ENCODE measurements at places on chromosomes 7 and 10.
A peak's percentile ranks its signal among the peaks of the same experiment; 100 is the strongest.

DNA sequence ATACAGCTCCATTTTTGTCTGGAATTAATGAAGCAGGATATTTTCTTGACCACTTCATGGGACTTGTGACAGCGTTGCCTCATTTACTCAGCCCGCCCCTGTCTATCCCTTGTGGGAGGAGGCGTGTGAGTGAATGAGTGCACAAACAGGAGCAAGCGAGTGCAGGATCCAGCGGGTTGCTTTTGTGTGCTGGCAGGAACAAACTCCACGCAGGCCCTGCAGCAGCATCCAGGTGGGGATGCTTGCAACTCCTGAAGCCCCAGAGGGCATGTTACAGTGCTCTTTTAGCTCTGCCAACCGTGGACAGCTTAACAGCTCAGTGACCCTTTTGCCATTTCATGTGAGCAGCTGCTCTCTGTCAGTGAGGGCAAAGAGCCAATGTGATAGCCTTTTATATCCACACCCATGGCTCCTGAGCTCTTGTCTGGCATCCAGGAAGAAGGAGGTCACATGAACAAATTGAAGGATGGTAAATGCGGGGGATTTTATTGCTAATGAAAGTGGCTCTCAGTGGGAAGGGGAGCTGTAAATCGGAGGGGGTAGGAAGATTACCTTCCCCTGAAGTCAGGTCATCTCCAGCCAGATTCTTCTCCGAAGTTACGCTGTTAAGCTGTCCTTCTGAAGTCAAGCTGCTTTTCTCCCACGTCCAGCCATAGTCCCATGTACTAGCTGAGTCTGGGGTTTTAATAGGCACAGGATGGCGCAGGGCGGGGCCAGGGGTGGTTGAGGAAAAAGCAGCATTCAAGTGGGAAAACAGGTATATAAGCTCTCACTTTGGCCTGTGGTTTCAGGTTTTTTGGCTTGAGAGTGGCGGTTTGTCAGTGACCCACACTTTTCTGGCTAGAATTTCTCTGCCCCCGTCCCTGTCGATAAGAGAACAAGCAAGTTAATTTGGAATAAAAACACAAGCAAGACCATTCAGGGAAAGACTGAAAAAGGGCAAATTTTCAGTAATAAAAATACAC, 714.7 kb upstream of the MBL2 start:
- no peak for DNase-seq

- DNase-seq: no peak
Observed at GRCh38 chr10:47379901-47380300, 4.2 kb downstream of the ZNF488 start.

- DNase-seq: no peak
Observed at GRCh38 chr10:69835233-69835632, 33.5 kb downstream of the COL13A1 start.

GRCh38 chr10:3167611-3168330, 4.8 kb downstream of the PITRM1 start:
- DNase-seq: no peak

GRCh38 chr10:78529262-78529661, 495.6 kb downstream of the RPS24 start:
- no peak for DNase-seq

GRCh38 chr10:92830478-92831389, 17.6 kb upstream of the EXOC6 start:
- DNase-seq: no peak

- no peak for DNase-seq
Observed at GRCh38 chr10:107814865-107815487, 650.5 kb upstream of the SORCS1 start.

DNA sequence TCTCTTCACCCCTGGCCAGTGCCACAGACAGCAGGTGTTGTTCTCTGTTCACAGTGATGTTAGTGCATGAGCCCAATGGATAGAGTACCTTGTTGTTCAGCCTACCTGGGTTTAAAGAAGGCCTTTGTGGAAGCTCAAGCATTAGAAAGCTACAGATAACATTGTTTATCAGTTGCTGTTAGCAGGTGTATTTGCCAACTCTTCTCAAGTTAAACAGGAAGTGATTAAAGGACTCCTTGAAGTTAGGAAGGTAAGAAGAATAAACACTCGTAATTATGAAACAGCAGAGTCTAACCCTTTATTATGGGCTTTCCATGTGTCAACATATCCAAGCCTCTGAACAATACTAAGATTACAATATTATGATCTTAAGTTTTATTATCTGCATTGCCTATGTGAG, 25.9 kb downstream of the RGR start:
- DNase-seq: no peak

- no peak for DNase-seq
Observed at GRCh38 chr7:72336382-72336631, 75.8 kb downstream of the CALN1 start.

- DNase-seq: no peak
Observed at GRCh38 chr7:33388332-33388731, 259.0 kb downstream of the BBS9 start.

GRCh38 chr7:131197920-131198615, 129.6 kb upstream of the MKLN1 start:
- no peak for DNase-seq

- no peak for DNase-seq
Observed at GRCh38 chr7:146864644-146865043, 748.0 kb downstream of the CNTNAP2 start.

DNA sequence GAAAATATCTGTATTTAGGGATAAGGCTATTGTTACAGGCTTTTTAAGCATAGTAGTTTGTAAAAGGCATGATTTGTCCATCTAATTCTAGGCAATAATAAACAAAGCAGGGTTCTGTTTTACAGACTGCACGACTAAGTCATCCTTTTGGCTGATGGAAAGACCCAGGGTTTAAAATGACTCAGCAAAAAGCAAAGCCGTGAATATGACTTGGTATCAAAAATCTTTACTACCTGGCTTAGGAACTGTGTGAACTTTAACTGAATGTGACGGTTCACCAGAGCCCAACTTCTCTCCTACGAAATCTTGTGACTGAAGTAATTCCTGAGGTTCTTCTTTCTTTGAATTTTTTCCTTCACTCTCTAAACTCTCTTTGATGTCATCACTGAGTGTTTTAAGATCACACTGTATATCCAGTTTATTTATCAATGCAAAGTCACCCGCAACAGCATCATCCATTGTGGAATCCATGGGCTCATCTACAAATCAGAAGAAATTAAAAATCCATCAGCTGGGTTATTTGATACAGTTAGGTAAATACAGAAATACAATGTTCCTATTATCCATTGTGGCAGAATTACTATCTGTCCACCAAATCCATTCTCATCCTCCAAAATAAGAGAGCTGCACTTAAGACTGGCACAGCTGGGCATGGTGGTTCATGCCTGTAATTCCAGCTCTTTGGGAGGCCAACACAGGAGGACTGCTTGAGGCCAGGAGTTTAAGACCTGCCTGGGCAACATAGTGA, 17.0 kb downstream of the ATE1 start:
- no peak for DNase-seq

DNA sequence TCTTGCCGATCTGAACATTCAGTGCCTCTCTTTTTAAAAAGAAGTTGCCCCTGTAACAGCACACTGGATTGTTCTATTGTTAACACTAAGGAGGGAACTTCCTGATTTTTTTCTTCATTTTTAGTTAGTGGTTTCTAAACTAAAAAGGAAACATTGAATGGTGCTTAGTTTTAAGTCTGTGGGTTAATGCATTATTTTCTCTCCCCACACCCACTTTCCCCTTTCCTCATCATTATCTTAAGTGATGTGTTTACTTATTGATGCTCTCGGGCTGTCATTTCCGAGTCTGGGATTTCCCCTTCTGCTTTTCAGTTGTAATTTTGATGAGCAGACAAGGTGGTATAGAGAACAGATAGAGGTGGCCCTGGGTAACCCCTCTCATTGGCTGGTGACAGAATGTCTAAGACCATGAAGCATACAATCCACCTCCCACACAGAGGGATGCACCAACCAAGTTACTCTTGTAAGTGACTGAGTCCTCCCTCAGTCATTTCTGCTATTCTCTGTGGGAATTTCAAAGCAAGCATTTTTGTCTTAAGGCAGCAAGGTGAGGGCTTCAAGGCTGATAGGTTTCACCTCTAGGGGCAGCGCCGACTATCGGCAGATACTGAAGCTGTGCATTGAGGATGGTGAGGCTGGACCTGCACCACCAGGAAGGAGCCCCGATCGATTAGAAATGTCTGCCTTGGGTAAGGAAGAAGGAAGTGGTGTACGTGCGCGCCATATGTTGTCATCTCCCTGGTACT, 49.5 kb downstream of the CHN2 start:
- peak; percentile 29 for DNase-seq

DNA sequence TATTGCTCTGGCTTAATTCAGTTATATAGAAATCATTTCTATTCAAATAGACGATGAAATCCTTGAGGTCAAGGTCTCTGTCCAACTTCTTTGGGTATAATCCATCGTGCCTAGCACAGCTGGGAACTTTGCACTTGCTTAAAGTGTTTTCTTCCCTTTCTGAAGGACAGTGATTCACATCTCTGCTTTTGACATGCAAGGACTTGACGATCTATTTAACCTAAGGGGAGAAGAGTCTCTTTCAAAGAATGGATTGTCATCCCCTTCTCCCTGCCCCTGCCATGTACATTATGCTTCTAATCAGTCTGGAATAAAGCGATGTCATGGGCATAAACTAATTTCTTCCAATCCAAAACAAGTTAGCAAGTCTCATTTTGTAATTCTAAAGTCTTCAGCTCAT, 488.6 kb downstream of the KCNMA1 start:
- no peak for DNase-seq

GRCh38 chr7:157274991-157275427, 61.8 kb upstream of the DNAJB6 start:
- DNase-seq: no peak

- no peak for DNase-seq
Observed at GRCh38 chr7:105309235-105310169, 79.2 kb downstream of the SRPK2 start.

DNA sequence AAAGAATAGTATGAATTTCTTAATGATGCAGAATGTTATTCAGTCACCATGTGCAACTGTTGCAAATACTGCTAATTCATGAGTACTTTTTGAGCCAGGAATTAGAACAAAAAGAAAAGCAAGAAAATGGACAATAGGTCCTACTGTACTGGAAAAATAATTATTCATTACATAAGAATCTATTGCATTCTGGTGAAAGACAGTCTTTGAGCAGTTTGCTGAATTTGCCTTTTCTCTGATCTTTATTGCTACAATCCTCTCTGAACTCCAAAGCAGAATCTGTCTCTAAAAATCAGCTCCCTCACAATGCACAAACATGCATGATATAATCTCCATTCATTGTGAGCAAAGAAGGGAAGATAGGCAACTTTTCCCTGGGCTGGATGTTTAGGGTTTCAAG, 12.8 kb downstream of the IFIT2 start:
- no peak for DNase-seq

DNA sequence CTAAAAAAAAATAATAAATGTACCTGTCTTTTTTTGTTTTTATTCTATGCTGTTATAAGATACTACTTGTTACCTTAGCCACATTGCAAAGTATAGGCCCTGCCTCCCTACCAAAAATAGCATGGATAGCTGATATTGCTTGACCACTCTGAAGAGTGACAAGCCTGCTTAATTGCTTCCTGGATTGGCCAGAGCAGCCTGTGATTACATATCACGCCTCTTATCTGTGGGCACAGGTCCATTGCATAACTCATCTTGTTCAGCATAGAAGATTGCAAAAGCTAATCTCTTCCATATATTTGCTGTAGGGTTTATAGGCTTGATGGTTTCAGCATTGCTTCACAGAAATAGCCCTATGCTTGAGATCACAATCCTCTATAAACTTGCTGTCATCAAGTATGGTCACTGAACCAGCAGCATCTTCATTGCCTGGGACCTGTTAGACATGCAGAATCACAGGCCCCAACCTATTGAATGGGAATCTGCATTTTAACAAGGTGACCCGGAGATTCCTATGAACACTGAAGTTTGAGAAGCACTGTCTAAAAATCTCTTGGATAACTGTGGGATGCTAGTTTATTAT, 280.8 kb upstream of the CDC14C start:
- DNase-seq: no peak

GRCh38 chr7:96747418-96747940, 37.8 kb upstream of the SEM1 start:
- DNase-seq: no peak

DNA sequence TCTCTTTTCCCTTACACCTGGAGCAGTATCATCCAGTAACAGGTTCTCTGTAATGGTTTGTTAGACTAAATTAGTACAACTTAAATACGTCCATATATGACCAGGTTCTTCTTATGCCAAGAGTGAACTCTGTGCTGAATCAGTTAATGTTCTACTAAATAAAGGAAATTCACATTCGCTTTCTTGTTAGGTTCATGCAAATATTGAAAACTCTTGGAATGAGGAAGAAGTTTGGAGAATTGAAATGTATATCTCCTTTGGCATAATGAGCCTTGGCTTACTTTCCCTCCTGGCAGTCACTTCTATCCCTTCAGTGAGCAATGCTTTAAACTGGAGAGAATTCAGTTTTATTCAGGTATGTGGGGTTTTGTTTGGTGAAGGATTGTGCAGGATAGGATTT, 15.3 kb upstream of the CFAP69 start:
- DNase-seq: no peak

DNA sequence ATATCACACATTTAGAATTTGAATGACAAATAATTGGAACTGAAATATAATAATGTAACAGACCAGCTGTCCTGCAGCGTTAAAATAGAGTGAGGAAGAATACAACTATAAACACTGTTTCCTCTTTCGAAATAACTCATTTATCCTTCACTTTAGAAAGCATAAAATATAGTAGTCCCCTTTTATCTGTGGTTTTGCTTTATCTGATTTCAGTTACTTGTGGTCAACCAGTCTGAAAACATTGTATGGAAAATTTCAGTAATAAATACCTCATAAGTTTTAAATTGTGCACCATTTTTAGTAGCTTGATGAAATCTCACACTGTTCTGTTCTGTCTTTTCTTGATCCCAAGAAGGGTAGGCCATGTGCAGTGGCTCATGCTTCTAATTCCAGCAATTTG, 31.7 kb downstream of the POLR1F start:
- no peak for DNase-seq

DNA sequence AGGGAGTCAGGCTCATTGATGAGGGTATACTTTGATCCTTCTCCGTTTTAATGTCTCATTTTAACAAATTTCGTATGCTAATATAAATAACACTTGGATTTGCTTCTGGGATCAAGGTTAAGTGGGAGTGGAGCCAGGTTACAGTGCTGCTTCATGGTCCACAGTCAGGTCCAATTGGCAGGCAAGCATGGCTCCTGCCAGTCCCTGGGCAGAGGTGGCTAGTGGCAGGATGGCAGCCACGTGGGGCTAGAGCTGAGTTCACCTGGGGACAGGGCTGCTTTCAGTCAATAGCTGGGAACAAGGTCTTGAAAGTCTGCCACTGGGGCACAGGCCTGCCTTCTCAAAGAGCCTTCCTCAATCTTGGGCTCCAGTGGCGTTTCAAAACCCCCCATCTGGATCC, 16.0 kb upstream of the VWA2 start:
- no peak for DNase-seq

- DNase-seq: no peak
Observed at GRCh38 chr7:116828281-116828680, 34.1 kb upstream of the CAPZA2 start.

DNA sequence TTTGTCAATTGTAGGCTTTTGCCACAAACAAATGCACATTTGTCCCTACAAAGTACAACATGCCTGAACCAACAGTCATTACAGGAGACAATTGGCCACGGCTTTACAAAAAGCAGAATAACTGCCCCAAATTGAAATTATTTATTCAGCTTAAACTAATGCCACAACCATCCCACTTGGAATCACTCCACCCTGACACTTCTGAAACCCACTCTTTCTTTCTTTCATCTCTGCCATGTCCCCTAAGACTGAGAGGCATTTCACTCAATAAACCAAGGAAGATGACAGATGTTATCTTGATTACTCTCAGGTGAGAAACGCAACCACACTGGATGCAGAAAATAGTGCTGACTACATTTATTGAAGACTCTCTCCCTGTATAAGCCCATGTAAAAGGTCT, 2.6 kb upstream of the NPM3 start:
- no peak for DNase-seq

Measured in activated CD4-positive, alpha-beta T cell treated with anti-CD3 and anti-CD28 coated beads for 24 hours (primary cell).